ENCODE measurements at places on chromosomes 1 and 21.
A peak's percentile ranks its signal among the peaks of the same experiment; 100 is the strongest.

GRCh38 chr1:225454733-225455132 is 26.9 kb upstream of the LBR start:
- DNase-seq = peak; percentile 63

DNA sequence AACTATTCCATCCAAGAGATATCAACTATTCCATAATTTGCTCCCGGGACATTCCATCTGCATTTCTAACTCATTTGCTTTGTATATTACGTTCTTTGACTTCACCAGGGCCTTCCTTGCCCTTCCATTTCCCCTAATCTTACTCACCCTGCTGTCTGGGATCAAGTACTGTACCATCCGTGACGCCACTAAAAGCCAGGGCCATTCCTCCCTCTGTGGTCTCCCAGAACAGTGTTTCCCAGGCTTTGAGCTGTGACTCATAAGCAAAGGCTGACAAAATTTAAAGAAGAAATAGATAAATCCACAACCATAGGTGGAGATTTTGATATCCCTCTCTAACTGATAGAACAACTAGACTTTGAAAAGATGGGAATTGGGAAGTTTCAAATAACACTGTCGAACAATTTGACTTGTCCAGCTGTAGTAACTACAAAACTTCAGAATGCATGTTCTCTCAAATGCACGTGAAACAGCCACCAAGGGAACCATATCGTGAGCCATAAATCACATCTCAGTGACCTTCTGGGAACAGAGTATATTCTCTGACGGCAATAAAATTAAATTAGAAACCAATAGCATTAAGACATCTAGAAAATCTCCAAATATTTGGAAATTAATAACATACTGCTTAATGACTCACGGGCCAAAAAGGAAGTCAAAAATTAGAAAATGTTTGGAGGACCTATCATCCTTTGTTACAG is 501.0 kb downstream of the SETD4 start:
- no peak for DNase-seq

- DNase-seq = no peak
Observed at GRCh38 chr21:32537569-32537881, 47.8 kb downstream of the TCP10L start.

- DNase-seq = no peak
Observed at GRCh38 chr1:92923664-92924063, 37.6 kb downstream of the DIPK1A start.

DNA sequence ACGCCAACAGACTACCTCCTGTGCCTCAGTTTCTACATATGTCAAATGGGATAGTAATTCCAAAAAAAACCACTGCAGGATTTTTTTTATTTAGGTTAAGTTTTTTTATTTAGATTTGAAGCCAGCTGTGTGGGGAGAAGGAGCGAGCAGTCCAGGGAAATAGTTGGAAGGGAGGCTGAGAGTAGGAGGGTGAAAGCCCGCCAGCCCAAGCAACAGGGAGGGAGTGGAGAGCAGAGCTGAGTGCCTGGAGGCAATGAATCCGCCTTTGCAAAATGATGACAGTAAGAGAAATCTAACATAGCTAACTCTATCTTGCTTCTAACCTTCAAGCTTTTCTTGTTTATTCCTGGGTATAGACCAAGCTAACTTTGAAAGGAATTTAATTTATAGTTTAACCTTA is 15.6 kb upstream of the C1orf198 start:
- DNase-seq = no peak

GRCh38 chr1:155740995-155741394 is 52.1 kb downstream of the DAP3 start:
- no peak for DNase-seq

DNA sequence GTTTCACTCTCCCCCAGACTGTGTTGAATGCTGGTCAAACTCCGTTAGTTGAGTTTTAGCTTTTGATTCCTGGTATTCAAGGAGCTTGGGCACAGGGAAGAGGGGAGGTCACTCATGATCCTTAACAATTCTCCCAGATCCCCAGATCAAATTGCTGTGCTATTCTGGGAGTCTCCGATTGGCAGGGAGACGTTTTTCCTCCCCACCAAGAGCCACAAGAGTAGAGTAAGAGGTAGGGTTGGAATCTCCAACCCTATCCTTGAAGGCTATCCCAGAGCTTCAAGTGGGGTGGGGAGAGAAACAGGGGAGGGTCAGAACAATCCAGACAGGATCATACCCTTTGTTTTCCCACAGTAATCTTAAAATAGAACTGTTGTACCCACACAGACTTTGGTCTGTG is 576 bp upstream of the TPM3 start:
- DNase-seq = no peak

GRCh38 chr1:39642796-39643195 is 3.4 kb upstream of the HEYL start:
- no peak for DNase-seq

DNA sequence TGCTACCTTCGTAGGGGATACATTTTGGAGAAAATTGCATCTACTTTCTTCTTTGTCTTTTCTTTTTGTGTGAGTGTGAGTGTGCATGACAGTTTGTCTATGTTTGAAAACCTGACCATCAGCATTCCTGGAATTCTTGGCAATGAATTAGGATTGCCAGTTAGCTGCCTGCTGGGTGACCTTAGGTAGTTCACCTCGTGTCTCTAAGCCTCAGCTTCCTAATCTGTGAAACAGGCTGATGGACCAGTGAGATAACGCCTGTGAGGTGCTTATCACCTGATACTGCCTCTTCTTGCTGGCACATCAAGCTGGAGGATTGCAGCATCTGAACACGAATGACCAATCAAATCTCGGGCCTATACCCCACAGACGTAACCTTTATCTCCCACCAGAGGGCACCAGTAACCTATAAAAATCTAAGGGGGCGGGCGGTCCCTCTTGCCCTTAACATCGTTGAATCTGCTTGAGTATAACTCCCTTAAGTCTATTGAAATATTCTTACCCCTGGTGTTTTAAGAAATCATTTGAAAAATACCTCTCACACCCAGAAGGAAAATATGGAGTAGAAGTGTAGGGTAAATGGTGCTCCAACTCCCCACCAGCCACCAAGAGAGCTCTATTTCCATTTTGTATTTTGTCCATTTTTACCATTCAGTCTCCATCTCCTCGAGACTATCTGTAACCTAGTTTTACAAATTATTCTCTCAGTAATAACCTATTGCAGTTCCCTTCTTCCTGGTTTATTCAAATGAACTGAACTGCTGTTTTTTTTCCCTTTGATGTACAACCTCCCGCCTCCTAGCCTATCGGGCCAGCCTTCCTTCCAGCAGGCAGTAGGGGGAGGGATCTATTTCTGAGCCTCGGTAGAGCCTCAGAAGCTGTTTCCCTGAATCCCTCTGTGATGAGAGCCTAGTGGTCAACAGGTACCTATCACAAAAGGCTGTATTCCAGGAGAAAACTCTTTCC is 49.7 kb downstream of the MDM4 start:
- DNase-seq = no peak

DNA sequence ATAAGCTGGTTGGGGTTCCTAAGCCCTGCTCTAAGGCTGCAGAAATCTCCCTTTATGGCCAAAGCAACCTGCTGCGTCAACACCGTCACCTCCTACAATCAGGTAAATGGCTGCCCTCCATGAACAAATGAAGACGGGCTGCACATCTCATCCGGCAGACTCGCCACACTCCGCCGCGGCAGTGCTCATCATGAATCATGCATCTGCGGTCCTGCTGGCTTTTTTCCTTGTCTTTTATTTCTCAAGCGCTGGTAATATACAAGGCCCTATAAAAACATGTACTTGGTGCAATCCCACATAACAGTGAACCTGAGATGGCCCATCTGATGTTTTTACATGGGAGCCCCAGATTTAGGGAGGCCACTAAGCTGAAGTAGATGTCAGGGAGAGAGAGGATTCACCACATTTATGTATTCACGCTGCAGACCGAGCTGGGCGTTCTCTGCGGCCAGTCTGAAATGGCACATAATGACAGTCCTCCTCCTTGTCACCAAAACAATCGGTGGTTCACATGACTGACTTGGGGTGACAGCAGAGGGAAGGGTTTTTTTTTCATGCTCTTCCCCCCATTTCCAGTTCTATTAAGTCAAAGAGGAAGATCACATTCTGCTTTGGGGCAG is 91.6 kb downstream of the KAZN start:
- no peak for DNase-seq

GRCh38 chr21:15224346-15225086 is 159.7 kb upstream of the NRIP1 start:
- DNase-seq = no peak

- DNase-seq = no peak
Observed at GRCh38 chr1:63524201-63524600, 876 bp downstream of the EFCAB7 start.

DNA sequence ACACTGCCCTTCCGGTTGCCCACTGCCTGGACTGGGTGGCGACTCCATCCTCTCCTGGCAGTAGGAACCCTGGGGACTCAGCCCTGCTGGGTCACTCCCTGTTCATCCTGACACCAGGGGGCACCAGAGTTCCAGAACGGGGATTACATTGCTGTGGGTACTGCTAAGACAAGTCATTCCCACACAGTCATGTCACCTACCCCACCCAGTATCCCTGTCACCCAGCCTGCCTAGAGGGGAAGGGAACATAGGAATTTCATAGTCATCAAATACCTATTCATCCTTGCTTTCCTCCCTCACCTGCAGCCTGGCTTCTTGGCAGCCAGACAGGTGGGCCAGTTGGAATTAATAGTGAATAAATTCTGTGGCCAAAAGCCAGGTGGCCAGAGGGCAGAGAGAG is 9.8 kb upstream of the SFN start:
- peak; percentile 66 for DNase-seq

- no peak for DNase-seq
Observed at GRCh38 chr1:82560566-82560965, 759.8 kb downstream of the ADGRL2 start.

DNA sequence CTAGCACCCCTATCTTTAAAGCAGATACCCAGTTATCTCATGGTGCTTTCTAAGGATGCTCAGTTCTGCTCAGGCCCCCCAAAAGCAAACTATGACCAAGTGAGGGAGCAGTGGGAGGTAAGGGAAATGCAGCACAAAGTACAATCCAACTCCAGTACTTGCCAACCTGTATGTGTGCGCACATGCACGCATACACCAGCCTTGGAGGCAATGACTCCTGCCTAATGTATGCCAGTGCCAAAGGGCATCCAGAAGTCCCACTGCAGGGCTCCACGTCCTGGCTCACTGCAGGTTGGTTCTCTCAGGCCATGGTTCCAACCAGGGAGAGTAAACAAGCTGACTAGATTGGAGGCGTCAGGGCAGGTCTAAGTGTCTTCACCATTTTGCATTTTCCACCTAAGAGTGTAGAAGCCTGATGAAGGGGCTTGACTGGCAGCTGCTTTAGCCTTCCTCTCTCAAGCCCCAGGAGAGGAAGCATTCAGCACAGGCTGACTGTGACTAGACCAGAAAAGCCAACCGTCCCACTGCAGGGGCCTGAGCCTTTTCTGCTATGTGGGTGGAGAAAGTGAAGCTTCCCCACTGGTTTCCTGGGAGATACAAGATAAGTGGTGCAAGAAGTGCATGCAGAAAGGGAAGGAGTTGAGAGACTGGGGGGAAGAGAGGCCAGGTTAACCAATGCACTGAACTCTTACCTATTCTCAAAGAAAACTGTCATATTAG is 7.7 kb downstream of the AMIGO1 start:
- no peak for DNase-seq

DNA sequence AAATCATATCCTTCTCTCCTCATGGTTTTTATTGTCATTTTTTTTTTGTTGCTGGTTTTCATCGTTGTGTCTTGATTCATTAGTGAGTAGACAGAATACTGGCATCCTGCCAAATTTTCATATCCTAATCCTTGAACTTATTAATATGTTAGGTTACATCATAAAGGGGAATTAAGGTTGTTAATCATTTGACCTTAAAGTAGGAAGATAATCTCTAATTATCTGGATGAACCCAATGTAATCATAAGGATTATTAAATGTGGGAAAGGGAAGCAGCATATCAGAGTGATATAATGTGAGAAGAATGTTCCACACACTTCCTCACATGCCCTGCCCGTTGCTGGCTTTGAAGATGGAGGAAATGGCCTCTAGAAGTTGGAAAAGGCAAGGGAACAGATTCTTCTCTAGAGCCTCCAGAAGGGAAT is 299.7 kb downstream of the HMCN1 start:
- no peak for DNase-seq

DNA sequence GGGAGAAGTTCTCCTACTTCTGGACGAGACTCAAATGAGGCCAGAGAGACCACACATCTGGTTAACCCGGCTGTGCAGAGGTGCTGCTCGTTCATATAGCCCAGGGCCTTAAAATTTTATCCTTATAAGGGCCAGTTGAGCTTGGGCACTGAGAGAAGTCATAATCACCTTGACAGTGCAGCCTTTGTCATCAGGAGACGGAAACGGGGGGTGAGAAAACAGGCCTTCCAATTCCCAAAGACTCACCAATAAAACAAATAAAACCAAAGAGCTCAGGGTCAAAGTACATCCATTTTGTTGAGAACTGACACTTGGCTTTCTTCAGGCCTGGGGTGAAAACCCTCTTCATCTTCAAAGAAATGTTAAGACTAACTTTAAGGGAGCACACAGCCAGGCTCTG is 167.1 kb downstream of the TGFBR3 start:
- no peak for DNase-seq

DNA sequence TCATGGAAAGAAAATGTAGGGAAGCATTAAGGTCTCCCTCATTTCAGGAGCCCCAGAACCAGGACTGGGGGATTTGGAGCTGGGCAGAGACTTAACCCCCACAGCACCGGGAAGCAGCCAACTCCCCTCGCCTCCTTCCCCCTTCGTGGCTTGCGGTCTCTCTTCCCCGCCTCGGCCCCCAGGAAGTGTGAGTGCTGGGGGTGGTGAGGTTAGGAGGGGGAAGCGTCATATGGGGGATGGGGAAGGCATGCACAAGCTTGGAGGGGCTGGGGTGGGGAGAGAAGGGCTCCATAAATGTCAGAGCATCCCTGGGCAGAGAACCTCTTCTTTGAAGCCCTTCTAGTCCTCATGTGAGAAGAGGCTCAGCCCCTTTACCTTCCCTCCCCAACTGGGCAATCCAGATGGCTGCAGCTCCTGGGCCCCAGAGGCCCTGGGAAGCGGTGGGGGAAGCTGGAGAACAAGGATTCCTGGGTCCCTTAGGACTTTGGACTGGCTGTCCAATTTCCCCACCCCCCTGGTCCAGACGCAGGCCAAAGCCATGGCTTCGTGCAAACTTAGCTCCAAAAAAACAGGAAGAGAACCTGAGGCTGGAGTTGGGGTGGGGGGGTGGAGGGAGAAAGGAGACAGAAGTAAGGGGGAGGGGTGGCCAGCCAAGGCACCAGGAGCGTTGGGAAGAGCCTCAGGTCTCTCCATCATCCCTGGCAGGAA is 7.8 kb downstream of the ZBTB7B start:
- no peak for DNase-seq

GRCh38 chr1:36442337-36442736 is 7.9 kb downstream of the OSCP1 start:
- DNase-seq = no peak

- no peak for DNase-seq
Observed at GRCh38 chr1:23246274-23246673, 29.0 kb upstream of the HTR1D start.
